ENCODE measurements at places on chromosomes 5 and 9.
A peak's percentile ranks its signal among the peaks of the same experiment; 100 is the strongest.

DNA sequence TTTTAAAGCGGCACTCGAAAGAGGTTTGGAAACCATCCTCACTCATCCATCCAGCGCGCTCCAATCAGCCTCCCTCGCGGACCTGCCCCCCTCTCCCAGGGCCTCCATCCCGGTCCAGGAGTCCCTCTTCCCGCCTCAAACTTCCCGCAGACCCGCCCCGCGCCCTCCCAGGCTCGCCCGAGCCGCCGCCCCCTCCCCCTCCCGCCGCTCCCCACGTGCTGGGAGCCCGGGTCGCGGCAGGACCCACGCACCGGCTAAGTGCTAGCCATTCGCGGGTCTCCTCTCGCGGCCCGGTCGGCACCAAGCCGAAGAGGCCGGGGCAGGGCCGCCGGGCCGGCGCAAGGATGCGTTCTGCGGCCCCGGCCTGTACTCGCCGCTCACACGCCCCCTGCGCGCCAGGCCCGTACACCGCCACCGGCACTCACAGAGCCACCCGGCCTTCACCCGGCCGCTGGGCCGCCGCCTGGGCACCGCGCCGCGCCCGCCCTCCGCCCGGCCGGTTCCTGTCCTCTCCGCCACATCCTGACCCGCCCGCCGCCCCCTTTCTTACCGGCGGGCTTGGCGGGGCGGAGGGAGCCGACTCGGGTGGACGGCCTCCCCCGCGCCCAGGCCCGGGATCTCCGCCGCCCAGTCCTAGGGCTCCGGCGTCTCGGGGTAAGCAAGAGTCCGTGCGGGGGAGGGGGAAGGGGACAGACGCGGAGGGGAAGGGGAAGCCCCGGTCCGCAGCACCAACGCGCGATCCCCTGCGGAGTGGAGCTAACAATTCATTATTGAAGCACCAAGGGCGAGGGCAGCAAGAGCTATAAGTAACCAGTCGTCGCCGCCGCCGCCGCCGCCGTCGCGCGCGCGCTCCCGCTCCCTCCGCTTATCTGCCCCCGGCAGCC is 576 bp downstream of the CHD1 start:
- peak; percentile 57 for DNase-seq

DNA sequence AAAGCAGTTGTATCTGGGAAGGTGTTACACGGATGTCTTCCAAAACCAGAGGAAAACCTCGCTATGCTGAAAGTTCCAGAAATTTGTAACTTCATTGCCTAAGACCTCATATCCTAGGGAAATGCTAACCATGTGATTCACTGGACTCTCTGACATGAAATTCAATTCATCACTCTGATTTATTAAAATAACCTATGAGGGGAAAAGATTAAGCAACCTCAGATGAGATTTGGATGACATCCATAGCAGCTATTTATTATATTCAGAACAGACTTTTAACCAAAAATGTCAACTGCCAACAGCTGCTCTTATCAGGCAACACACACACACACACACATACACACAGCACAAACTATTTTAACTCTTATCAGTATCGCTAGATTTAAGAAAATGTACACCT is 1006.4 kb upstream of the CTNND2 start:
- DNase-seq, result no peak

GRCh38 chr5:156366521-156366920 is 39.6 kb downstream of the SGCD start:
- peak; percentile 71 for DNase-seq

DNA sequence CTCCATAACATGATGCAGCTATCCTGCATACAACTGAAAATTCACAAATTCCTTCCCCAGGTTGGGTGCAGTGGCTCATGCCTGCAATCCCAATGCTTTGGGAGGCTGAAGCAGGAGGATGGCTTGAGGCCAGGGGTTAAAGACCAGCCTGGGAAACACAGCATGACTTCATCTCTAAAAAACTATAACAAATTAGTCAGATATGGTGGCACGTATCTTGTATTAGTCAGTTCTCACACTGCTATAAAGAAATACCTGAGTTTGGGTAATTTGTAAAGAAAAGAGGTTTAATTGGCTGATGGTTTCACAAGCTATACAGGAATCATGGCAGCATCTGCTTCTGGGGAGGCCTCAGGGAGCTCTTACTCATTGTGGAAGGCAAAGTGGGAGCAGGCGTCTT is 56.4 kb upstream of the DAPK1 start:
- no peak for DNase-seq

DNA sequence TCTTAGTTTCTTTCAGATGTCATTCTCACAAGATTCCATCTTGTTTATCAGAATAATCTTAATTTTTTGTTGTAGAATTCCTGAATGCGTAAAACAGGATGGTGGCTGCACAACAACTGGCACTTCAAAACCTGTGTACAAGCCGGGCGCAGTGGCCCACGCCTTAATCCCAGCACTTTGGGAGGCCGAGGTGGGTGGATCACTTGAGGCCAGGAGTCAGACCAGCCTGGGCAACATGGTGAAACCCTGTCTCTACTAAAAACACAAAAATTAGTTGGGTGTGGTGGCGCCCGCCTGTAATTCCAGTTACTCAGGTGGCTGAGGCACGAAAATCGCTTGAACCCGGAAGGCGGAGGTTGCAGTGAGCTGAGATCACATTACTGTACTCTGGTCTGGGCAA is 10.5 kb upstream of the CCNB1 start:
- DNase-seq, result no peak

DNA sequence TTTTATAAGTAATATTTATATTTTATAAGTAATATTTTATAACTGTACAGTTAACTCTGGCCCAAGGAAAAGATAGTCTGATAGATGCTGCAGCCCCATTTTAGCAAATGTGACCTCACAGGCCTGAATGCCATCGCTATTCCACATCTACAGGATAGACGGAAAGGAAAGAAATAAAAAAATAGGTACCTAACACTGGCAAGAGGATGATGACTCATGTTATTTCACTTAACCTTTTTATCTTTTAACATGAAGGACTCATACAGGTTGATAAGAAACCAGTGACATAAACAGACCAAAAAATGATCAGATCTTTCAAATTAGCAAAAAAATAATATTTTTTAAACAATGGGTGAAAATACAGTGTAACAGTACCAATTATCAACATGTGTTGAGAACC is 2.7 kb downstream of the CD274 start:
- DNase-seq, result no peak

DNA sequence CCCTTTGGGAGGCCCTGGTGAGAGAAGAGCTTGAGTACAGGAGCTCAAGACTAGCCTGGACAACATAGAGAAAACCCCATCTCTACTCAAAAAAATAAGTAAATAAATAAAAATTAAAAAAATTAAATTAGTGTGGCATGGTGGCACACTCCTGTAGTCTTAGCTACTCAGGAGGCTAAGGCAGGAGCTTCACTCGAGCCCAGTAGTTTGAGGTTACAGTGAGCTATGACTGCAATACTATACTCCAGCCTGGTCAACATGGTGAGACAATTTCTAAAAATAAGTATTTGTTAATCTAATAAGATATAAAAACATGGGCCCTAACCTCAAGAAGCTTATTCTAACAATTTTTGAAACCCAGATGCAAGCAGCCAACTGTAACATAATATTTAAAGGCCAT is 7.6 kb downstream of the RNF38 start:
- no peak for DNase-seq

DNA sequence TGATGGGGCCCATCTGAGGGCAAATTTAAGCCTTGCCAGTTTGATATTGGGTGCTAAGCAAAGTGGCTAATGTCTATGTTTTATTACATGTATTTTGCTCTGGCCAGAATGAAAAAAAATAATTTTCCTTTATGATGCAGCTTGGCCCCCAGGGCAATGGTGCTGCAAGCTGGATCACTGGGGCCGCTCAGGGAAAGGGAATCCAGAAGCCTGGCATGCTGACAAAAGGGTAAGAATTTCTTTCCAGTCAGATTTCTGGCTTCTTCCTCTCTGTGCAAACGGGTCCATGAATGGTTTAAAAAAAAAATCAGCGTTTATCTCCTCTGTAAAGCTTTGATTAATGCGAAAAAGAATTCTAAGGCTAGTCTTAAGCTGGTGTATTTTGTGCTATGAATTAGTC is 138.4 kb downstream of the MAPKAP1 start:
- no peak for DNase-seq

GRCh38 chr9:93066978-93067603 is 8.6 kb downstream of the SUSD3 start:
- no peak for DNase-seq

DNA sequence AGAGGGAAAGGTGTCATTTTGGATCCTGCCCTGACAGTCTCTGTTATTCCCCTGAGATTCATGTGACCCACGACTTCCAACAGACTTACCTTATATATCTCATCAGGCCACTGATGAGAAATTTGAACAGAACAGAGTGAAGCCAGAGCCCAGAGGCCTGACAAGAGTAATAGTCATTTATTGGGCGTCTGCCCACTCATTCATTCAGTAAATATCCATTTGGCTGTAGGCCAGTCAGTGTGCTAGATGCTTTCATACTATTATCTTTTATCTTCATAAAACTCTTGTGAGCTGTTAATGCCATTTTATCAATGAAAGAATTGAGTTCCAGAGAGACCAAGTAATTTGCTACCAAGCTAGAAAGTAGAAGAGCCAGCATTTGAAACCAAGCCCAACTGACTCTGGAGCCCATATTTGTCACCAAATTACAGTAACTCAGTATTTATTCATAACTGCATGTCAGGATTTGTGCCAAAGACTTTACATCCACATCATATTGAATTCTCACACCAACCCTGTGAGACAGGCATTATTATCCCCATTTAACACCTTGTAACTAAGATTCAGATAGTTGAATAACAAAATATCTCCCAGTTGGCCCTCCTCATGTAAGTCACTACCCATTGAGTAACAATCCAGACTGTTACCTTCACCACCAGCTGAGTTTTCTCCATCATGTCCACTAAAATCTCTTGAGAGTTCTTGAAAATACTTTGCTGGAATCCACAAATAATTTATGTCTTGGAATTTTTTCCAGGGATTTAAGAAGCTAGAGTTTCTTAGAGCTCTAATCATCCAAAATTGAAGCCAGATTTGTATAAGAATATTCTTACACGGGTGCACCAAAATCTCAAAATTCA is 2.5 kb downstream of the PTPDC1 start:
- peak; percentile 59 for DNase-seq

DNA sequence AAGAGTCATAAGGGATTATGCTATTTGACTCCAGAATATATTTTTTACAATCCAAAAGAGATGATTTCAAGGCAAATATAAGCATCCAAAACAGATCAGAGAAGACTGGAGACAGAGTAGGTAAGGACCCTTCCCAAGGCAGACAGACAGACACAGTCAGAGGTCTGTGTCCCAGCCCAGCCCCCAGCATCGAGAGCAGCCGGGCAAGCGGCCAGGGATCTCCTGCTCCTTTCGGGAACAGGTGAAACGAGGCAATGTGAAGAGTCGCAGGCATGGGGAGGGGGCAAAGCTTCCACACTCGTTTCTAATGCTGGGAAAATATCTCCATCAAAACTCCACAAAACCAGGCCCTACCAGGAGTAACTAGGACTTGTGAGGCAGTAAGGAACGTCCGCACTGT is 5.8 kb downstream of the PAEP start:
- no peak for DNase-seq

- no peak for DNase-seq
Measured at GRCh38 chr5:43648499-43649124, 45.6 kb downstream of the NNT start.

GRCh38 chr9:116058421-116058820 is 95.2 kb upstream of the PAPPA start:
- DNase-seq, result peak; percentile 21

GRCh38 chr9:128600099-128600498 is 47.7 kb downstream of the SPTAN1 start:
- no peak for DNase-seq

- DNase-seq, result no peak
Measured at GRCh38 chr5:79844571-79844970, 146.5 kb downstream of the MTX3 start.

- peak; percentile 35 for DNase-seq
Measured at GRCh38 chr9:93207326-93207814, 23.4 kb downstream of the WNK2 start.

GRCh38 chr9:118929287-118929686 is 439.9 kb downstream of the BRINP1 start:
- DNase-seq, result no peak

DNA sequence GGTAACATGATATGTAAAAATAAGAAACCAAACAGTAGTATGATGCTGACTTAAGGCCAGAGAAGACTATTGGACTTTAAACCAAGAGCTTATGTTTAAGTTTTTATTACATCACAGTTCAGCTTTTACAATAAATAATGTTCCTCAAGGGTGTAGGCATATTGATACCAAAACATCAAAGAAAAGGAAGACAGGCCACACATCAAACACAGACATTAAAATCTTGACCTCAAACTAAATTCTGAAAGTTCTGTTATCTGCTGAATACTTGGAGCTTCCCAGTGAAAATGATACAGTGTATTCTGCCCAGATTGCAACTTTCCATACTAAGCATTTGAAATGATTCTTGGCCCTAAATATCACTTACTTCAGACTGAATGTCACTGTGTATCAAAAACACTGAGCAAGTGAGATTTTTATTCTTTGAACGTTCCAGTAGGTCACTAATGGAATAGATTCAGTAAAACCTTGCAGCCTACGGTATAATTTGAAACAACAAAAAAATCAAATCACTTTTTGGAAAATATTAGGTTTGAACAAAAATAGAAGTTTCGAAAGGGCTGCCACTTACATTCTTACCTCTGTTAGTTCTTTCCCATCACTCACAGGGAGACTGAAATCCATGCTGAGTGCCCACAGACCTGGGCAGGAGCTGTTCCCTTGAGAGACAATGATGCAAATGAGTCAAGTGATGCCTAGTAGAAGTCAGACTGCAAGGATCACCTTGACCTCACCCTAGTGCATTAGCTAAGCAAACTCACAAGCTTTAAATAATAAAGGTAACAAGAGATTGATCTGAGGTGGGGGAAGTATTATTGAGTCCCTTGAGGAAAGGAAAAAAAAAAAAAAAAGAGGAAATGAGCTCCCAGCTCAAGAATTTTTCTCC is 2.5 kb downstream of the LPAR1 start:
- DNase-seq, result no peak

DNA sequence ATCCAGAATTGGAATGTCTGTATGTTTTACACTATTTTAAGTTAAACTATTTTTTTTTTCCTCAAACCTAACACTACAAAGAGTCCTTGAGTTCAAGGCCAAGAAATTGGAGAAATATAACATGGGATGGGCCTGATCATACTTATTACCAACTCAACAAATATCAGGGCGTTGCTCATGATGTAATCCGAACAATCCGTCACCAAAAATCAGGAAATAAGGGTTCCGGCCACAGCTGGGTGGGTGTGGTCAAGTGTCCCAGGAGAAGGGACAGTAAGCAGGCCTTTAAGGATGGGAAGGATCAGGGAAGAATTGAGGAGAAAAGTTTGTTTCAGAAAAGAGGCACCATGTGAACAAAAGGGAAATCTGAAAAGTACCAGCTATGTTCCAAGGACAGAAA is 29.8 kb downstream of the MED27 start:
- DNase-seq, result no peak

GRCh38 chr5:133841831-133842750 is 126.3 kb downstream of the C5orf15 start:
- DNase-seq, result no peak

All from foreskin melanocyte (primary cell).